RCC 7860 (cell line): ENCODE measurements at places on chromosomes 3 and 15.

DNA sequence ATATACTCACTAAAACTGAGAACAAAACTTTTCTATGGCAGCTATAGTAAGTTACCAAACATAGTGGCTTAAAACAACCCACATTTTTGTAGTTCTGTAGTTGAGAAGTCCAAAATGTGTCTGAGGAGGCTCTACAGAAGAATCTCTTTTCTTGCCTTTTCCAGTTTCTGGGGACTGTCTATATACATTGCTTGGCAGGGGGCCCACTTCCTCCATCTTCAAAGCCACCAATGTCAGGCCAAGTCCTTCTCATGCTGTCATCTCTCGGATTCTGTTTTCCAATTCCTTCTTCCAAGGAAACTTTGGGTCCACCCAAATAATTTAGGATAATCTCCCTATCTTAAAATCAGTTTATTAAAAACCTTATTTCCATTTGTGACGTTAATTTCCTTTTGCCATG is 92.7 kb downstream of the DLG1 start:
- no peak for DNase-seq

DNA sequence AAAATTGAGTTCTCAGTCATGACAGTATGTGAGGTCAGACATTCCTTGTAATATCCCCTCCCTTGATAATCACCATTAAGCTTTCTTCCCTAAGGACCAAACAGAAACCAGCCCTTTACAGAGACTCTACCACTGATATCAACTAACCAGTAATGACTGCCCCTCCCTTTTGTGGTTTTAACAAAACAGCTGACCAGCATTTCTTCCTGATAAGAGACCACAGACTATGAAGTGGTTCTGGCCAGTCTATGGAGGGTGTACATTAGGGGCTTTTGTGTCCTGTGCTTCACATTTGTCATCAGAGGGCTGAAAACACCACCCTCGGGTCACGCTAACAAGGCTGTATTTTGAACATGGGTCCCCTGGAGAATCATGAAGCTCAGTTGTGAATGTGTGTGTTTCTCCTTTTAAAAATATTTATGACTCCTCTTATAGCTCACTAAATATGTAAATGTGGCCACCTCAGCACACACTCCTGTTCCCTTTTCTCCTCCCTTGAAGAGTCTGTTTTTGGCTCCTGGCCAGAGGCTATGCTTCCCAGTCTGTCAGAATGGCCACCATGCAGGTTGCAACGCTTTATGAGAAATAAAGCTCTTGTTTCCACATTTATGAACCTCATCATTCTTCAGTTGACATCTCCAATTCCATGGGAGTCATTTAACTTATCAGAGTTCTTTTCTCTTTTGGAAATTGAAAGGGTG is 239.3 kb downstream of the CPNE4 start:
- DNase-seq = peak; percentile 18

DNA sequence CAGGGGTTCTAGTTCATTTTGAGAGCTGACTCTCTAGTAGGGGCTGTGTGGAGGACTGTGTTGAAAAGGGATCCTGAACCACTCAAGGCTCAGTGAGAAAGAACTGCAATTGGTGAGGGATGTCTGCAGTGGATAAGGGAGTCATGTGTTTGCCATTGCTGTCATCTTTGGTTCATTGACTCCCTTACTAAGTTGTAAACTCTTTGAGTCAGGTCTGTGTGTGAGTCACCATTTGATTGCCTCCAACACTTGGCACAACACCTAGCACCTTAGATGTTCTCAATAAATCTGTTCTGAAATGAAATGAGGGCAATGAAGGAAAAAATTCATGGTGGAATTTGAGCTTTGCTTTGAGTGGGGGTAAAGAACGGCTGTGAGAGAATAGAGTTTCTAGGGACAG is 51.7 kb downstream of the PLS1 start:
- peak; percentile 85 for DNase-seq

DNA sequence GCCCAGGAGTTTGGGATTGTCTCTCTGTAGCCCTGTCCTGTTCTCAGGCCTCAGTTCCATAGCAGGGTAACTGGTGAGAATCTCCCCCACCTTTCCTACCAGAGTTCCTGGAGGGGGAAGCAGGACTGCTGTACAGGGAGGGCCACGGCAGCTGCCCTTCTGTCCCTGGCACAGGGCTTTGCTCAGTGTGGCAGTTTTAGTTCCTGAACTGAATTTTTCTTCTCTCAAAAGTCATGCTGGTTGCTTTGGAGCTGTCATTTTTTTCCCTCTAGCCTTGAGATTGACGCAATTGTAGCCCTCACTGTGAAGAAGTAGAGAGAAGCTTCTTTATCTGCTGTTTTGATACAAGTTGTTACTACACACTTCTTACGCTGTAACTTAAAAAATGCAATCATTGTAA is 55.5 kb downstream of the TPRG1 start:
- DNase-seq = no peak

GRCh38 chr3:197337656-197338055 is 39.2 kb upstream of the DLG1 start:
- DNase-seq = peak; percentile 70

DNA sequence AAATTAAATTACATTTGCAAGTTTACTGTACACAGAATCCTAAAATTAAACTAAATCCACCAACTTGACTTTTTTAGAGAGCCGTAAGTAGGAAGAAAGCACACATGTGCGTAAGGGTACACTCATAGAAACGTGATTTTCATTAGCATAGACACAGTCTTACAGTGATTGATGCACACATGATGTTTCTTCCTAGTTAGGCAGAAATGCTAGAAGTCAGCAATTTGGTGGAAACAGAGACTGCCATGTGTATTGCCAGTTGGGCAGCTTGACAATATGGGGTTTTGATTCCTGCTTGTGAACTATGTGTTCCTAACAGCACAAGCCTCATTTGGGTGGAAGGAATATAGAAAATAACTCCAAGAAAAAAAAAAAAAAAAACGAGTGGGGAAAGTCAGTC is 878.5 kb downstream of the ROBO1 start:
- no peak for DNase-seq

DNA sequence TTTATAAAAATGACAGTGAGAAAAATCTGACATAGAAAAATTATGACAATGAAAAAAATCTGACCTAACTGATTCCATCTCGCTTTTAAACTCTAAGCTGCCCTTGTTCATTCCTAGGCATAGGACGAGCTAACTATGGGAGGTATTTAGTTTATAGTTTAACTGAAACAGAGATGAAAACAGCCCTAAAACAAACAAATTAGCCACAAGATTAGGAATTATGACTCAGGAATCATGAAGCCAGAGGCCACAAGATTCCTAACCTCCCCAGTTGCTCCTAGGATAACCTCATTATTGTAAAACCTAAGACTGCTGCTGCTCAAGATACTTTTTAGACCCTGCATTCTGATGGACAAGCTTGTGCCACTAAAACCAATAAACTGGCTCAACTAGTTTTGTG is 122.7 kb upstream of the MNS1 start:
- DNase-seq = peak; percentile 32

DNA sequence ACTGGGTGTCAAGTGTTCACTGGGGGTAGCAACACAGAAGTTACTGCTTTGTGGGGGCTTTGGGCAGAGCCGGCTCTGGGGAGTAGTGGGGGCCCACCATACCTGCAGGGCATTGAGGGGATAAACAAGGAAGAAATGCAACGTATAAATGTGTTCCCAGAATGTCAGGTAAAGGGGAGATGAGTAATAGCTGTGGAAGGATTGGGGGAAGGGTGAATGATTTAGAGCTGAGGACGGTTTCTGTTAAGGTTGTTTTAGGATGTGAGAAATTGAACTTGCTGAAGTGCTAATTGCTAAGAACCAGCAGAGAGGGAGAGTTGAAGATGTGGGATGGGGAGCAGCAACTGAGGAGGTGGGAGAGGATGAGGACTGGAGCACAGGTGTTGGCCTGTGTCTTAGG is 10.7 kb downstream of the SCG5 start:
- DNase-seq = no peak

GRCh38 chr3:116940719-116941118 is 231.1 kb downstream of the TUSC7 start:
- no peak for DNase-seq

DNA sequence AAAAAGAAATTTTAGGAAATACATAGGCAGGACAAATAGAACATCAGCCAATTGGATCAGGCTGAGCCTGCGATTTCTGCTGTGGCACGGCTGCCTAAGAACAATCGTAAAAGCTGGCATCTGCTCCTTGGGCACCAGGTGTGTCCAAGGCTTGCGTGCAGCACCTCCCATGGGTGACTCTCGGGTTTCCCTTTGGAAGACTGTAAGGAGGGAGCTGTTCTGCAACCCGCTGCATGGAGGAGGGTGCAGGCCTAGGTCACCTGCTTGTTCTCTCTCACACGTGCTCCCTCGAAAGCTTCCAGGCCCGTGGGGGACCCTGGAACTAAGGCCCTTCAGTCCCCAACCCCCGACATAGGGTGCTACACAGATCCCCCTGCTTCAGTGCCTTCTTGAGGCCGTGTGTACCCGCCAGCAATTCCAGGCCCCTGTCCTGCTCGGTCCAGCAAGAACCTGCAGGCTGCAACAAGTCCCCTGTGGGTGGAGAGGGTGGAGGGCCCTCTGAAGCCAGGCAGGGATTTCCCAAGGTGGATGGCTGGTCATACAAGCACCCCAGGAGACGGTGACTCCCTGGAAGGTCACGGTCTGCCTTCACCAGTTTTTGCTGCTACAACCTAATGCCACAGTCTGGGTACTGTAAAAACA is 3.4 kb downstream of the GP9 start:
- DNase-seq = no peak

- DNase-seq = peak; percentile 20
These were observed 472.5 kb upstream of the SGO1 start for GRCh38 chr3:20658491-20658890.

- no peak for DNase-seq
These were observed 43.6 kb downstream of the ABTB1 start for GRCh38 chr3:127716384-127716783.
